H54 (cell line): ENCODE measurements at places on chromosomes 11 and 22.

DNA sequence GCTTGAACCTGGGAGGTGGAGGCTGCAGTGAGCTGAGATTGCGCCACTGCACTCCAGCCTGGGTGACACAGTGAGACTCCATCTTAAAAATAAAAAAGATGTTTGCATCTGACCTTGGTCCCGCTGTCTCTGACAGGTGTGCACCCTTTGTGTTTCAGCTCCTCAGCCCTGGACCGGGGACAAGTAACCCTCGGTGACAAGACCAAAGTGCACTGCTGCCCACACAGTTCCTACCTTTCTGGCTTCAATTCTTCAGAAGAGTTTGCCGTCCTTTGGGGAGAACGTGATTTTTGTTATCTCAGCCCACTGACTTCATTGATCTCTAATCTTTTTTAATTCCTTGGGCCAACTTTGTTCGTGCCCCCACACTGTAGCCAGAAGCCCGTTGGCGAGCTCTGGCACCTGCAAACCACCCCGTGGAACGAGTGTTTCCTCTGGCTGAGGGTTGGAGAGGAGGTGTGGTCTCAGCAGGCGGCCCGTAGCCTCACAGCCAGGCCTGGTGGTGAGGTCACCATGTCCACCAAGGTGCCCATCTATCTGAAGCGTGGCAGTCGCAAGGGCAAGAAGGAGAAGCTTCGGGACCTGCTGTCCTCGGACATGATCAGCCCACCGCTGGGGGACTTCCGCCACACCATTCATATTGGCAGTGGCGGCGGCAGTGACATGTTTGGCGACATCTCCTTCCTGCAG, 5.9 kb downstream of the CDC42EP2 start:
- no peak for DNase-seq

GRCh38 chr22:23497016-23497885, 82.8 kb downstream of the IGLL1 start:
- no peak for DNase-seq

- no peak for DNase-seq
Observed at GRCh38 chr11:117520201-117520600, 192.5 kb downstream of the CEP164 start.

DNA sequence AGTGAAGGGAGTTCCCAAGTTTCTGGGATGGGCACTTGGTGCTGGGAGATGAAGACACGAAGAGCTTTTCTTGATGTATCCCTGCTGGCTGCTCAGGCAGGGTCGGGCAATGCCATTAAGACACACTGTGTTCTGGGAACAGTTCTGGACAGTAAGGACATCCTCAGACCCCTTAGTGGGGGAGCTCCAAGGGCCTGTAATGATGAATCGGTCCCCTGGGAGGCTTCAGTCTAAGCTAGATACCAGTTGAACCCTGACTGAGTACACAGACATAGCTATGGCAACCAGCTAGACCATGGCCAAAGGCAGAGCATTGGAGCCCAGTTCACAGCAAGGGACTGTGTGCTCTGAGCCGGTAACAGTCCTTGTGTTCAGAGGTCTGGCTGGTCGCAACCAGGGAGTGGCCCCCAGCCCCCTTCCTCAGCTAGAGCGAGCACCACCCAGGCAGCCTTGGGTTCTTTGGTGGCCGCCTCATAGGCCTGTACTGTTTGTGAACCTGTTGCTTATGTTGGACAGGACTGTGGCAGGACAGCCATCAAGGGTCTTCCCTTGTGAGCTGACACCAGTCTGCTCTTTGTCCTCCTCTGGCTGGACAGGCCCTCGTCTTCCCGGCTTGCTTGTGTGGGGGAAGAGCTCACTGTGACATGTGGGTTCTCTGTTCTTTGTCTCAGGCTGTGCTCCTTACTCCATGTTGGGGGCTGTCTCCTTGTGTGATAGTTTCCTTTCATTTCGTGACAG, 25.0 kb downstream of the MED15 start:
- no peak for DNase-seq

DNA sequence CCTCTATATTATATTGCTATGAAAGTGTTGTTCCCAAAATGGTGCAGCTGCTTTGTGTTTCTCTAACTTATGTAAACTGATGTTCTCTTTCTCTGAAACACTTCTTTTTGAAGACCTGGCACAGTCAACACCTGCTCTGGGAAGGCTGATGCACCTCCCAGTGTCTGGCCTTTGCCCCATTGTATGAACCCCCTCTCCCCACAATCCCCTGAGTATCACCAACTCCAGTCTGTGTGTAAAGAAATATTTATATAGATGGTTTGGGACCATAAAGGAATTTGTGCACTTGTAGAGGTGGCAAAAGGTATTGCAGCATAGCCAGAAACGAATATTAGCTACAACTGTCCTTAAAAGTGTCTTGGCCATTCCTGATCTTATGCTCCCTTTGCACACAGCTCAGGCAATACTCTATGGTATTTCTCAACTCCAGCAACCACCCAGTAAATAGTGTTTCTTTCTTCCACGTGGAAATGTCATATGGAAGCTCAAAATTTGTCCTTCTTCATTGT, 365.2 kb upstream of the DDI1 start:
- no peak for DNase-seq

DNA sequence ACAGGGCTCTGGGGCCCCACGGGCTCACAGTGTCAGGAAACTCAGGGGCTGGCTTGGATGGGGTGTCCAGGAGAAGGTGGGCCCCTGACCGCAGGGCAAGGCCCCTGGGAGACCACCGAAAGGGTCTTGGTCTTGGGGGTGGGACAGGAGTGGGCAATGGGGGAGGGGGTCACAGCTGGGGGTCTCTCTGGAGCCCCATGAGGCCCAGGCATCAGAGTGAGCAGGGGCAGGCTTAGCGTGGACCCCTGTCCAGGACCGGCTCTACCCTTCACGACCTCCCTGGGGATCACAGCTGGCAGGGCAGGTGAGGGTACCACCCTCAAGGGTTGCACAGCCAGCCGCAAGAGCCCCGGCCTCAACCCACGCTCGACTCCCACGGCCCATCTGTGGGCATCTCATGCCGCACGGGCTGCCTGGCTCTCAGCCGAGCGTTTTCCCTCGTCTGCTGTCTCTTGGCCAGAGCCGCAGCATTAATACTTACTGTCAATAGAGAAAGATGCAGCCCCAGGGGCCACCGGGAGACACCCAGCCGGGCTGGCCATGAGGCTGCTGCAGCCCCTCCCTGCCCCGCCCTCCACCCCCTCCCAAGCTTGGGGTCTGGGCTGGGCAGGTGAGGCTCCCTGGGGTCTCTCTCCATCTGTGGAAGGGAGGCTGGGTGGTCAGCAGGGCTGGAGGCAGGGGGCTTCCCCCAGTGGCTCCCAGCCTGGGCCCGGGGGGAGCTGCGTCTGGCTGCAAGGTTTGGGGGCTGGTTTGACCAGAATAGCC, 662 bp downstream of the MUC5B start:
- DNase-seq: no peak

DNA sequence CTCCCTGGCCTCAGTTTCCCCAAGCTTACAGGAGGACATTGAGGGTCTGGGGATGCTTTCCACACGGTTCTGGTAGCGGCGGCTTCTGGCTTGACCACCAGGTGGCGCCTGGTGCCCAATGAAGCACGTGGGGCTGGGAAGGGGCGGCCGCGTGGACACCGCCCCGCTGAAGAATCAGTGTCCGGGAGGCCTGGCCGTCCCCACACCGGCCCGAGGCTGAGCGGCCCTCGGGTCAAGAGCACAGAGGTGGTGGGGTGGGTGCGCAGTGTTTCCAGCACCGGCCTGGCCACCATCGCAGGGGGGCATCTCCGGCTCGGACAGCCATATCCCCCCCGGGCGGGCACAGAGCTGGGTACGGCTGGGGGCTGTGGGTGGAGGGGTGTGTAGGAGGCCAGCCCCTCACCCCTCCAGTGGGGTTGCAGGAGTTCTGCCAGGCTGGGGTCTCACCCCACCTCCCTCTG, 27.8 kb upstream of the PPARA start:
- DNase-seq: peak; percentile 62

GRCh38 chr11:128882451-128882850, 8.7 kb upstream of the KCNJ5 start:
- DNase-seq: no peak

DNA sequence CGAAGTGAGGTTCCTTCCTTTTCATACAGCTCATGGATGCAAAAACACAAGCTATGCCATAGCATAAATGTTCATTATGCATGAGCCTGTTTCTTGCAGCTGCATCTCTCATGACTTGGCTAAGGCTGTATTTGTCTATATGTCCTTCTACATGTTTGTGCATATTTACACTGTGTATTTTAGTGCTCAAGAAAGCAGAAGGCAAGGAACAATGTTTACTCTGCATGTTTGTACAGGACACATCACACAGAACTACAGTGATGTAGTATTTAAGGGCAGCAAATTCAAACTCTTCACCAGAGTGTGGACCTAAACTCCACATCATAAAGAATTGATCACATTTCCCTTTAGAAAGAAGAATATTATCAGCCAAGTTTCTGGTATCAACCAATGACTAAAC, 170.3 kb downstream of the CADM1 start:
- DNase-seq: no peak

GRCh38 chr11:113193946-113194345, 120.4 kb upstream of the TTC12 start:
- no peak for DNase-seq

DNA sequence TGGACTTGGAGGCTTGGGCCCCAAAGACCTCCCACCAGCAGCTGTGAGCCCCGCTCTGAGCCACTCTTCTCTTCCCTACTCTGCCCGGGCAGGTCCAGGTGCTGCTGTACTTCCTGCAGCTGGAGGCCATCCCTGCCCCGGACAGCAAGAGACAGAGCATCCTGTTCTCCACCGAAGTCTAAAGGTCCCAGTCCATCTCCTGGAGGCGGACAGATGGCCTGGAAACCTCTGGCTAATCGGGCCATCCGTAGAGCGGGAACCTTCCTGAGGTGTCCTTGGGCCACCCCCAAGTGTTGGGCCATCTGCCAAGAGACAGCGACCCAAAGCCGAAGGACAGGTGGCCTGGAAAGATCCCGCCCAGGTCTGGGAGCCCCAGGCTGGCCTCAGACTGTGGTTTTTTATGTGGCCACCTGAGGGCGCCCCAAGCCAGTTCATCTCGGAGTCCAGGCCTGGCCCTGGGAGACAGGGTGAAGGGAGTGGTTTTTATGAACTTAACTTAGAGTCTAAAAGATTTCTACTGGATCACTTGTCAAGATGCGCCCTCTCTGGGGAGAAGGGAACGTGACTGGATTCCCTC, 135.1 kb downstream of the BCR start:
- peak; percentile 30 for DNase-seq

DNA sequence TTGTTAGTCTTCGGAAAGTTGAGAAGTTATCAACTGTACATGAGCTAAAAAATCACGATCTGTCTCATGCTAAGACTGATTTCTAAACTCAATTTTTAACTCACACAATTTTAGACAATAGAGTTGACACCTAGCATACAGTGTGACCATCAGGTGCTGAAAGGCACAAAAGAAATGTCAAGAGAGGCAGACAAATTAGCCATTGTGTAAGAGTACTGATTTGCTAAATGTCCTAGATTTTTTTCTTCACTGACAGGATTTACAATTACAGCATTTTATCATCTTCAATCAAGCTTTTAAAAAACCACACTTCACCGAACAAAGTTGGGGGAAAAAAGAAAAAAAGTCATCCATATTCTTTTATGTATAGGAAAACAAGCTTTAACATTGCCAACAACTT, 7.0 kb downstream of the LGR4 start:
- DNase-seq: no peak

DNA sequence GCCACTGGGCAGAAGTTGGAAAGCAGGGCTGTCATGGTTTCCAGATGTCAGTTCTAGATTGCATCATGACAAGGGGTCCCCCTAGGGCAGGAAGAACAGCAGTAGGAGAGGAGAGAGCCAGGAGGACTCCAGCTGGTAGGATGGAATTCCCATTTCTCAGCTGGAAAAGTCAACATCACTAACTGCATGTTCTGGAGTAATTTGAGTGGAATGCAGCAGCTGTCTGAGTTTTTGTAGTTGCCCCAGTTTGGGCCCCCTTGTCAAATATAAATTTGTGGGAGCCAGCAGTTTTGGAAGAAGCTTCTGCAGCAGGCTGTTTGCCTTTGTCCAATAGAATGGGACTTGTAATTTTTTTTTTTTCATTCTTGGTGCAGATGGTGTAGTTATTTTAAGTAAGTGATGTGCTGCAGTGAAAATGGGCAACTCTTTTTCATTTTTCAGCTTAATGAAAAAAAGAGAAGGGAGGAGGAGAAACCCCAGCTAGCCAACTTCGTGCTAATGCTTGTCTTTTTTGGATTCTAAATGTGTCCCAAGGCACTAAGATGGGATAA, 86.9 kb downstream of the LDLRAD3 start:
- DNase-seq: no peak

DNA sequence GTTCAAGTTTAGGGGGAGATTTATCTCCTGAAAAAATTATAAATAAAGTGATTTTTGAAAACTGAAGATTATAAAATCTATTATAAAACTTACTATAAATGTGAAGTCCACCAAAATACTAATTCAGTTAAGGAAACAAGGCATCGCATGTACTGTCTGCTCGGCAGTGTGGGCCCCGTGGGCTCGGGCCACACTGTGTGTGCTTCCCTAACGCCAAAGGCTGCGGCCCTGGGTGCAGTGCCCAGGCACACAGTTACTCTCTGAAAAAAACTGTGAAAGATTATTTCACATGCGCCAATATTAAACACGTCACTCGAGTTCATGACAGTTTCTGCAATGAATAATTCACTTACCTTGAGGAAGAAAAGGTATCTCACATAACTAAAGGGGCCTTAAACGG, 39.8 kb downstream of the BRD1 start:
- DNase-seq: no peak

GRCh38 chr22:48955351-48956311, 872.0 kb downstream of the BRD1 start:
- no peak for DNase-seq

DNA sequence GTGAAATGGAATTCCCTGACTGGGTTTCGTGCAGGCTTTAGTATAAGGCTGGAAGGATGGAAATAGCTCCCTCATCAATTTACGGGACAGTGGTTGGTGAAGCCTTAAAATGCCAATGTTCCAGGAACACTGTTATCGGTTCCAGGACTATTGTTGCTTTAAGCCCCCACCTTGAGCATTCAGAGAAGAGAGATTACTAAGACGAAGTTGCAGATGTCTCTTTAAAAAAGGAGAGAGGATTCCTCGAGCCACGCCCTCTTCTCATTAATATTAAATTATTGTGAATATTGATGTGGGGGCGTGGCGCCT, 195 bp upstream of the CREB3L1 start:
- DNase-seq: peak; percentile 86

GRCh38 chr11:60625262-60625661, 74.2 kb upstream of the MS4A8 start:
- peak; percentile 19 for DNase-seq

DNA sequence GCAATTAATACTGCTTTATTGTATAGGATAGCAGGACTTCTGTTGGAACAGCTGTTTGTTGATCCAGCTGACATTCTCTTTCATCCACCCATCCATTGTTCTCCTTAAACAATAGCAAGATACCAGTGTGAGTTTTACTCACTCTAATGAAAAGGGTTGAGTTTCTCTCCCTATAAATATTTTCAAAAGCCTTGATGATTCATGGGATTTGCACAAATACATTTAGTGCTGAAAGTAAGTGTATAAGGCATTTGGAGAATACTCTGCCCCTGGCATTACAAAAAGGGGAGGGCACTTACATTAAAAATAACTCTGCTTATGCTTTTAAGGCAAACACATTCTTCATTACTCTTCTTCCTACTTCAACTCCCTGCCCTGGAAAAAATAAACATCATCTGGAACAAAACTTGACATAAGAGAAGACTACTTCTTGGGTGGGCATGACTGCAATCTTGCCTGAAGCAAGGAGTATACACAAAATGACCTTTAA, 634.9 kb downstream of the METTL15 start:
- no peak for DNase-seq

GRCh38 chr11:65814131-65814985, 19.4 kb upstream of the SNX32 start:
- no peak for DNase-seq

GRCh38 chr22:39966470-39966869, 6.3 kb downstream of the TMA7B start:
- DNase-seq: no peak
